Stimulated activated naive CD8-positive, alpha-beta T cell treated with anti-CD3 and anti-CD28 coated beads, Interleukin-15, amount 100 ng/mL, for 72 hours (primary cell): ENCODE measurements at places on chromosomes 1 and 21.

DNA sequence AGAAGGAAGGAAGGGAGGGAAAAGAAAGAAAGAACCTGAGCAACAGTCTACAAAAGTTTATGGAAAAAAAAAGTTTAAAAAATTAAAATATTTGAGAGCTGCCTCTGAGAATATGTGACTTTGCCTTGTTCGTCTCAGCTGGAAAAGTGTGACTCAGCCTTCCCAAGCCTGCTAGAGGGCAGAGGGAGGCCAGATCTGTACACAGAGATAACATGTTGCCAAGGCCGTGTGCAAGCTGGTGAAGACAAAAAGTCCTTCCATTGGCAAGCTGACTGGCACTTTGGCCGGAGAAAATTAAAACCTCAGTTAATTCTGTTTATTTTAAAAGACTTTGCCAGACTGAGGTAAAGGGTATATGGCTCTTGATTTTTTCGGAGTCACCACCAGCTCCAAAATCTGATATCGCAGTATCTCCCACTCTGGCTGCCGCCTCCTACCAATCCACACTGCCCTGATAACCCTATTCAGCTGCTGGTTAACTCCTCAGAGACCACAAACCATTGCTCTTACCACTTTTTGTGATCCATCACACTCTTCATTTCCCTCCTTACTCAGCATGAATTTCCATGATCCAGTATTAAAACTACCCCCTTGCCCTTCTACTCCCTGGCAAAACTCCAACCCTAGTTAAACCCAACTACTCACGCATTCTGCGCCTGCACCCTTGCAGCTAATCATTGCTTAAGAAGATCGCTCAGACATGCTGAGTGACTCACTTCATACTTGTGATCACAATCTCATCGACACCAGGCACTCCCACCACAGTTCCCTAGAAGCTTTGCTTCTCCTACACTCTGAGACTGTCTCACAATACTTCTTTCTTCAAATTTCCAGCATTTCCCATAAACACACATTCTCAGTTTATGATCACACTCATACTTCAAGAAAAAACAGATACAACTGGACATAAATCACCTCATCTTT is 5.7 kb upstream of the PPP1R15B start:
- no peak for DNase-seq

DNA sequence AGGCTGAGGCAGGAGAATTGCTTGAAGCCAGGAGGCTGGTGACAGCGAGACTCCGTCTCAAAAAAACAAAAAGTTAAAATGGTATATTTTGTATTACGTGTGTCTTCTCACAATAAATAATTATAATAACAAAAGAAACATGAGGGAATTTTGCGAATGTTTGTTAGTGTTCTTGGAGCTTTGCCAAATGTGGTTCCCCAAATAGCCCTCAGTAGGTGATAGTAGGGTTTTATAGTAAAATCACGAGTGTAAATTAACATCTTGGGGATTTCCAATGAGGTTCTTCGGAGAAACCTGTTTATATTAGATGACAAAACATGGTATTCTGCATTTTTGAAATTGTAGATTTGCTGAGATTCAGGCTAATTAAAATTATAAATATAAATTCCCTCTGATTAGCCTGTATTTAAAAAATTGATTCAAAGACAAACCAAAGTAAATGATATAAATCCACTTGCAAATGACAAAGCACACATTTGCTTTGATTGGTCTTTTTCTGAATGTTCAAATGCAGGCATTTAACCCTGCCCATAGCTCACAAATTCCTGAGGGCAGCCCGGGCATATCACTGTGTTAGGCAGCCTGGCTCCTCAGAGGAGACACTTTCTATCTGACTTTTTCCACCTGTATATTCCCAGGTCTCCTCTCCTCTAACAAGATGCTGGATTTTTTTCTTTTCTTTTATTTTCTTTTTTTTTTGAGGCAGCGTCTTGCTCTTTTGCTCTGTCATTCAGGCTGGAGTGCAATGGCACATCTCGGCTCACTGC is 50.3 kb upstream of the TSNAX start:
- no peak for DNase-seq

- no peak for DNase-seq
Measured at GRCh38 chr21:38810826-38811164, 5.1 kb downstream of the ETS2 start.

DNA sequence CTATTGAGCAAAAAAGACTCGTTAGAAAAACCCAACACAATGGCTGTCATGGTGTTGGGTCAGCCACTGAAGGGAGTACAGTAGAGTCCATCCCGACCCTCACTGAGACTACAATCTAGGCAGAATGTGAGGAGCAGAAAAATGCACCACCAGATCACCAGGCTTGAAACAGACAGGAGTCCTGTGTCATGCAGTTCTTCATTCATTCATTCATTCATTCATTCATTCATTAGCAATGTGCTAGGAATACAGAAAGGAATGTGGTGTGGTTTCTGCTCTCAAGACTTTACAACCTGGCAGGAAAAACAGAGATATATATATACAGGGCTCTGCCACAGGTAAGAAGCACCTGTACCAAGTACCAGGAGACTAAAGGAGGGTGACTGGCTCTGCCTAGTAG is 392.3 kb downstream of the OMA1 start:
- no peak for DNase-seq

DNA sequence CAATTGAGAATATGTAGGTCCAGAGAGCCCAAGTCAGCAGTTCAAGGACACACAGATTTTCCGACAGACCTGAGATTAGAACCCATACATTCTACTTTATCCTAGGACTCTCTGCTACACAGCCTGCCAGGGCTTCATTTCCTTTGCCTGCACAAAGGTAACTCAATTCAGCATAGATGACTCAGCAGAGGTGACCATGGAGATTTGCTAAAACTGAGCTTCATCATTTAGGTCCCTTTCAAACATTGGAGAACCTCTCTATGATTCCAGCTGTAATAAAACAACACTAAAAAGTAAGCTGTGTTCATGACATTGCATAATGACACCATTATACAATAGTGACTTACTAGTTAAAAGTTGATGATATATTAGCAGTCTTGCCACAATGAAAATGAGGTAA is 22.2 kb downstream of the DAB1 start:
- no peak for DNase-seq
